ENCODE measurements at places on chromosomes 4 and X.
A peak's percentile ranks its signal among the peaks of the same experiment; 100 is the strongest.

DNA sequence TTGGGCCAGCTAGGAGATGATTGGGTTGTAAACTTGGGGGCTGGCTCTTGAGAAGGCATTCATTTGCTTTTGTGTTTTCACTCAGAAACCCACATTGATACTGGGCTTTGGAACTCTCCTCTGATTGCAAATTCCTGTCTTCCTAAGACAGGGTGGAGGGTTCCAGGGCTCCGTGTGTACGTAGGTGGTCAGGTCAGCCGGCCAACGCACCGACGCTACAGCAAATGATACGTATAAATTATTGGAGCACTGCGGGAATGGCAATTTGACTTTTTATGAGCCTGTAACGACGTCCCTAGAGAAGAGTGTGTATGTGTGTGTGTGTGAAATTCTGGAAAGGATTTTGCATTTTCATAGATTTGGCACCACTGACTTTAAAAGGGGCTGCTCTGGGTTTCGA is 236.9 kb downstream of the SHOX start:
- no peaks in the 10 kb centered on the region for H3K4me1 ChIP-seq
- no peaks in the 10 kb centered on the region for H3K27me3 ChIP-seq
- no peaks in the 10 kb centered on the region for H3K36me3 ChIP-seq
- H3K27ac ChIP-seq, result no peak overlapping the region
- no peak for DNase-seq
- no peak overlapping the region for H3K4me3 ChIP-seq

GRCh38 chr4:87718217-87718835 is 68.2 kb downstream of the DMP1 start:
- H3K27me3 ChIP-seq, result no peaks in the 10 kb centered on the region
- no peaks in the 10 kb centered on the region for H3K36me3 ChIP-seq
- H3K4me1 ChIP-seq, result no peaks in the 10 kb centered on the region
- no peak overlapping the region for H3K4me3 ChIP-seq
- no peak for DNase-seq

GRCh38 chr4:82256718-82257117 is 117.1 kb downstream of the HNRNPD start:
- no peak overlapping the region for H3K4me3 ChIP-seq
- no peak overlapping the region for H3K27ac ChIP-seq
- no peaks in the 10 kb centered on the region for H3K36me3 ChIP-seq

GRCh38 chr4:97279391-97279790 is 863.9 kb downstream of the STPG2 start:
- no peak overlapping the region for H3K27ac ChIP-seq
- DNase-seq, result no peak
- no peaks in the 10 kb centered on the region for H3K4me1 ChIP-seq

DNA sequence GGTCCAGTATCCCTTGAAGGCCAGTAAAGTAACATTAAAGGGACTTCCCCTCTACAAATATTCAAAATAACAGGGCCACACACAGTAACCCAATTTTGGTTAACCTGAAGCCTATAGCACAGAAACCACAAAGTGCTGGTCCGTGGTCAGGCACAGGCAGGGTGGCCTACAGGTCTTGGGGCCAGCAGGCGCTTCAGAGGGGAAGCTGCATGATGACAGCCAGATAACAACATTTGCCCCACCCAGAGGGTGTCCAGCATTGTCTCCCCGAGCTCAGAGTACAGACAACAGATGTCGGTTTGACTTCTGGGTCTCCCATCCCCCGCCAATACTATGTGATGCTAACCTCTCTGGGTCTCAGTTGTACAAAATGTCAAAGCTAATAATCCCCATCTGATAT is 51.1 kb downstream of the SH3KBP1 start:
- H3K27me3 ChIP-seq, result no peaks in the 10 kb centered on the region
- H3K4me3 ChIP-seq, result no peak overlapping the region
- no peak for DNase-seq
- H3K27ac ChIP-seq, result no peak overlapping the region
- no peaks in the 10 kb centered on the region for H3K36me3 ChIP-seq

DNA sequence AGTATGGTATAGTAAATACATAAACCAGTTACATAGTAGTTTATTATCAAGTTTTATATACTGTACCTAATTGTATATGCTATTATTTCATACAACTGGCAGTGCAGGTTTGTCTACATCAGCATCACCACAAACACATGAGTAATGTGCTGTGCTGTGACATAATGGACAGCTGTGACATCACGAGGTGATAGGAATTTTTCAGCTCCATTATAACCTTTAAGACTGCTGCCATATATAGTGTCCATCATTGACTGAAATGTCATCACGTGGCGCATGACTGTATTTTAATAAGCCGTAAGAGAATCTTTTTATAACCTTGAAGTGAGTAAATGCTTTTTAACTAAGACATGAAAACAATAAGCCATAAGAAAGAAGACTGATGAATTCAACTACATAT is 44.8 kb upstream of the ANK2 start:
- no peaks in the 10 kb centered on the region for H3K27me3 ChIP-seq
- no peak overlapping the region for H3K27ac ChIP-seq
- no peak for DNase-seq
- no peak overlapping the region for H3K4me3 ChIP-seq
- no peaks in the 10 kb centered on the region for H3K36me3 ChIP-seq

DNA sequence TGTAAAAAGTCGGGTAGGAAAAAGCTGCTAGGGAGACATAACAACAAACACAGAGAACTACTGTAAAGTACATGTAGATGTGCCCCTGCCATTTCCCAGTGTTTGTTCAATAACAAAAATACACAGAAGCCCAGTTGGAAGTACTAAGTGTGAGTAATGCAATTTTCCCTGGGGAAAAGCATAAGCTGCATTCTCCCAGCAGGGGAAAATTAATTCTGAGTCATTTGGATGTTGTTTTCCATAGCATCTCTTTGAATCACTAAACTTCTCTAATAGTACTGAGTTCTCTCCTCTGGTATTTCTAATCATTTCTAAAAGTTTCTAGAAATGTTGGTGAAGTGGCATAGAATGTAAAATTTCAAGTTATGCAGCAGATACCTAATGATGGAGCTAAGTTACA is 1114.9 kb downstream of the C4orf33 start:
- 0 out of 2 replicates have a peak overlapping the region, but pooled peaks have one; percentile 28 for H3K27ac ChIP-seq
- H3K4me1 ChIP-seq, result no peaks in the 10 kb centered on the region
- no peaks in the 10 kb centered on the region for H3K27me3 ChIP-seq
- DNase-seq, result no peak

DNA sequence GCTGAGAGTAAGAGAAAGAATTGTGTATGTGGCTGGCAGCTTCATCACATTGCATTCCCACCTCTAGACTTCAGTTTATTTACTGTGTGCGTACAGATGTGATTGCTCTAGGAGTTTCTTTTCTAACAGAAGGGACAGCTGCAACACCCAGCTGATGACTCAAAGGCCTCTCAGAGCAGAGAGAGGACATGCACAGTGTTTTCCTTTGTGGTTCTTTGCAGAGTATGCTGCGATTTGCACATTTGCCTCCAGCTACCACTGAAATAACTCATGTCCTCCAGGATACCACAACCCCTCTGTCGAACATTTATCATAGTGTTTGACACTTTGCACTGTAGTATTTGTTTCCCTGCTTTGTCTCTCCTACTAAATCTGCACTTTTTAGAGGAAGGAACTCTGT is 294.1 kb downstream of the STIM2 start:
- H3K27me3 ChIP-seq, result no peaks in the 10 kb centered on the region
- no peak for DNase-seq
- H3K36me3 ChIP-seq, result no peaks in the 10 kb centered on the region
- H3K27ac ChIP-seq, result no peak overlapping the region

GRCh38 chrX:68249903-68250302 is 183.4 kb downstream of the OPHN1 start:
- H3K4me1 ChIP-seq, result no peaks in the 10 kb centered on the region
- no peak overlapping the region for H3K4me3 ChIP-seq
- no peaks in the 10 kb centered on the region for H3K27me3 ChIP-seq
- no peak overlapping the region for H3K27ac ChIP-seq
- no peaks in the 10 kb centered on the region for H3K36me3 ChIP-seq

DNA sequence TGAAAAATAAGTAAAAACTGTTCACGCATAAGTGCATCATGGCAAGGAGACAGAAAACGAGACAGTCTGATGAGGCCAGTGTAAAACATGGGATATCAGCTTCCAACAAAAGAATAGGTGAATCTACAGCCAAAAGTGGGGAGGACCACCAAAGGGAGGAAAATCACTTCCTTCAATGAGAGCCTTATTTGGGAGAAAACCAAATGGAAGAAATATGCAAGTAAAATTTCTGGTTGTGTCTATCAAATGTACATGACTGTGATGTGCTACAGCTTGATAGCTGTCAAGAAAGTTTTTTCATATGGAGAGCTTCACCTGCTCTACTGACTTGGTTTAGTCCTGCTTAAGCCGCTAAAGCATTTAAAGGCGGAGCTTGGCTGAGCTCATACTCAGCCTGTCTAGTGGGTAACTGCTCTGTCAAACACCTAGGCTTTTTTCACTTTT is 66.2 kb downstream of the MAGEA1 start:
- H3K27ac ChIP-seq, result no peak overlapping the region
- no peak for DNase-seq
- H3K4me3 ChIP-seq, result no peak overlapping the region
- H3K4me1 ChIP-seq, result no peaks in the 10 kb centered on the region
- H3K27me3 ChIP-seq, result peaks cover 44% of the 10 kb centered on the region
- H3K36me3 ChIP-seq, result no peaks in the 10 kb centered on the region

DNA sequence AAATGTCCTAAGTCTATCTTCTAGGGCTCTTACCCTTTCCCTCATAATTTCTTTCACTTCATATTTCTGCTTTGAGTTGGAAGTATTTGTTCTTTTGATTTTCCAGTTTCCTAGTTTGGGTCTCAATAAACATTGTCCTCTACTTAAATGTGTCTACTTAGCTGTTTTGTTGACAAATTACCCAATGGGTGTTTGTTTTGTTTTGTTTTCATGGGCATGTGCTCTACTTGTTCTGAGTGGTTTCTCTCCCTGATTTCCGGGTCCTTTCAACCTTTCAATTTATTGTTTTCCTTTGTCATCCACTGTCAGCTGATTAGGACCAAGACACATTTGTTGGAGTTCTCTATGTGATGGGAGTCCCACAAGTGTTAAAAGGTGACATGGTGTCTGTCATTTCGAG is 1181.4 kb downstream of the RPA4 start:
- no peaks in the 10 kb centered on the region for H3K27me3 ChIP-seq
- no peaks in the 10 kb centered on the region for H3K36me3 ChIP-seq
- H3K4me1 ChIP-seq, result no peaks in the 10 kb centered on the region
- no peak for DNase-seq
- no peak overlapping the region for H3K4me3 ChIP-seq
- no peak overlapping the region for H3K27ac ChIP-seq

DNA sequence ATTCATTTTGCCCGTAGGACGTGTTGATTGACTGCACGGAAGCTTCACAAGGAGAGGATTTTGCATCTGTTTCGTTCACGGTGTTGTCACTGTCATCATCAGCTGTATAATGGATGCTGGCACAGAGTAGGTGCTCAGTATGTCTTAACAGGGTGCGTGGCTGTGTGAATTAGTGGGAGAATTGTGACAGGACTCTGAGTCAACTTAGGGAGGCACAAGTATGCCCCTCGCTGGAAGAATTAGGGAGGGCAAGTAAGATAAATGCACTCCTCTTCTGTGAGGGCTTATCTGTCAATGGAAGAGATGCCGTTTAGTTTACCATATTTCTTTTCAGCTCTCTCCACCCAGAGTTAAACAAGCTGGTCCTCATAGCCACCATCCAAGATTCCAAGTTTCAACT is 107.2 kb downstream of the TRIML1 start:
- H3K27ac ChIP-seq, result no peak overlapping the region
- no peak overlapping the region for H3K4me3 ChIP-seq
- no peak for DNase-seq
- no peaks in the 10 kb centered on the region for H3K4me1 ChIP-seq

DNA sequence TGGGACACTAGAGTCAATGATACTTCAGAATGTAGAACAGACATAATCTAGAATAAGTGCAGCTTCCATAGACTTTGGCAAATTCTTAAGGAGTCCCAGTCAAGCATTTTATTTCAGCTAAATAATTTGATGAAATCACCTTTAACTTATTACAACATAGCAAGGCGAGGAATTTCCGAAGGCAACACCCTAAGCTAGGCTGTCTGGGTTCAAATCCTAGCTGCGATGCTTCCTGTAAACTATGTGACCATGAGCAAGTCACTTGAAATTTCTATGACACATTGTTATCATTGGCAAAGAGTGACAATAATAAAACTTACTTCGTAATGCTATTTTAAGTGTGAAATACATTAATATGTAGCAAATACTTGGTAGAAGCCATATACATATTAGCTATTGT is 679.1 kb downstream of the DMD start:
- no peak overlapping the region for H3K27ac ChIP-seq
- no peak for DNase-seq
- H3K36me3 ChIP-seq, result no peaks in the 10 kb centered on the region
- no peak overlapping the region for H3K4me3 ChIP-seq

GRCh38 chr4:186621959-186622553 is 66.7 kb upstream of the MTNR1A start:
- no peak overlapping the region for H3K4me3 ChIP-seq
- peaks cover 27% of the 10 kb centered on the region for H3K4me1 ChIP-seq
- no peak for DNase-seq
- H3K27ac ChIP-seq, result peak overlapping the region; percentile 74

GRCh38 chr4:10336471-10336870 is 120.8 kb downstream of the ZNF518B start:
- no peaks in the 10 kb centered on the region for H3K36me3 ChIP-seq
- no peak overlapping the region for H3K4me3 ChIP-seq
- no peaks in the 10 kb centered on the region for H3K4me1 ChIP-seq
- H3K27me3 ChIP-seq, result no peaks in the 10 kb centered on the region
- DNase-seq, result no peak
- no peak overlapping the region for H3K27ac ChIP-seq

DNA sequence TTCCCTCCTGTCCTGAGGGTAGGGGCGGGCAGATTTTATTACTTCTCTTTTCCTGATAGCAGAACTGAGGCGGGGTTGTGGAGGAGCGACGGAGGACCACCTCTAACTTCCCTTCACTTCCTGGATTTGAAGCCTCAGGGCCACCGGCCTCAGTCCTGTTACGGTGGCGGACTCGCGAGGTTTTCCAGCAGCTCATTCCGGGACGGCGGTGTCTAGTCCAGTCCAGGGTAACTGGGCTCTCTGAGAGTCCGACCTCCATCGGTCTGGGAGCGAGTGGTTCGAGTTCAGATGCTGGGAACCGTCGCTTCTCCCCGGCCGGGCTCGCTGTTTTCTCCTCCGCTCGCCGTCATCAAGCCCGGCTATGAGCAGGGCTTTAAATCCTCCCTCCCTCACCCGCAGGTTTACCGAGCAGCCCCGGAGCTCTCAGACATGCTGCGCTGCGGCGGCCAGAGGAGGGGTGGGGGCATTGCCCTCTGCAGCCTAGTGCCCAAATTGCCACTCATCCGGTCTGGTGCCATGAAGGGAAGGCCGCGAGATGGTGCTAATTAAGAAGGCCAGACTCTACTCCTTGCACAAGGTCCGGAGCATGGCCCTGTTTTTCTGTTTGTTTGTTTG is 23.3 kb downstream of the HAND2 start:
- H3K27me3 ChIP-seq, result no peaks in the 10 kb centered on the region
- H3K36me3 ChIP-seq, result peaks cover under 1% of the 10 kb centered on the region
- peak overlapping the region; percentile 82 for H3K27ac ChIP-seq
- H3K4me3 ChIP-seq, result peak overlapping the region; percentile 66
- peak; percentile 76 for DNase-seq

All from SK-N-SH (cell line).